Glutamatergic neuron (in vitro differentiated cells): ENCODE measurements at places on chromosomes 5 and 9.

- DNase-seq: no peak
Measured at GRCh38 chr5:118548761-118549720, 439.3 kb downstream of the DTWD2 start.

- no peak for DNase-seq
Measured at GRCh38 chr9:127721391-127721821, 5.5 kb downstream of the TTC16 start.

GRCh38 chr5:1380910-1381309 is 36.0 kb upstream of the CLPTM1L start:
- DNase-seq: no peak

DNA sequence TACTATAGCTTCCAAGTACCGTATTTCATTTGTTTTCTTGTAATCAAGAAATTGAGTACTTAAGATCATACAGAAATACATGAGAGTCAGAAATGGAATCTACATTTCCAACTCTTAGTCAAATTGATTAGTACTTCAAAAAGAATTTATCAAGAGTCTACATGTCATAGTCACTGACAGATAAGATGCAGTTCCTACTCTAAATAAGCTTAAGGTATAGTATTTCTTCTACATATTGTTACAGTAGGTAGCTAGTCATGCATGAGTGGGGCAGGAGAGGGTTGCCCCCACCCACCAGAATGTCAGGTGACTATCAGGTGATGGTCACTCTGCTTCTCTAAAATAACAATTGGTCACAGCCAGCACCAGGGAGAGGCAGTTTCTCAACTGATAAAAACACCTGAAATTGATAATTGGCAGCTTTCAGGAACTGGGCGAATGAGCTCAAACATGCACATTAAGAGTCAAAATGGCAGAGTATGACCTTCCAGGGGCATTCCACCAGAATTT is 2.9 kb downstream of the BAAT start:
- no peak for DNase-seq

GRCh38 chr5:34722183-34722582 is 66.1 kb downstream of the RAI14 start:
- no peak for DNase-seq

DNA sequence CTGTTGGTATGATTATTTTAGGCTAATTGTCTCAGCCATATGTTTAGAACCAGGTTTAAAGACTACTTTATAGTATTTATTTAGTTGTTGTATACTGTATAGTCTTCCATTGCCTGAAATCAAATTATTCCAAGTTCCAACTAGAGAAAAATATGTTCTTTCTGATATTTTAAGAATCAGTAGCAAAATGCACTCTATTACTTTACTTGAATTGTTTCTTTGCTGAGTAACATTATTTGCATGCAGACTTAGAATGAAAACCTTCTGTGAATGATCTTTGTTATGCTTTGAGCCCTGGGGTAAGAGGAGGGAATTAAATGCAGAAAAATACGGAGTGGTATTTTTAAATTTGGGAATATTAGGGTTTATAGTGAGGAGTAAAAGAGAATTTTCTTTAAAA is 47.9 kb downstream of the MEGF10 start:
- DNase-seq: no peak
